Brain (organoid and tissue), 16 donors: ENCODE measurements at places on chromosomes 1 and 21.

DNA sequence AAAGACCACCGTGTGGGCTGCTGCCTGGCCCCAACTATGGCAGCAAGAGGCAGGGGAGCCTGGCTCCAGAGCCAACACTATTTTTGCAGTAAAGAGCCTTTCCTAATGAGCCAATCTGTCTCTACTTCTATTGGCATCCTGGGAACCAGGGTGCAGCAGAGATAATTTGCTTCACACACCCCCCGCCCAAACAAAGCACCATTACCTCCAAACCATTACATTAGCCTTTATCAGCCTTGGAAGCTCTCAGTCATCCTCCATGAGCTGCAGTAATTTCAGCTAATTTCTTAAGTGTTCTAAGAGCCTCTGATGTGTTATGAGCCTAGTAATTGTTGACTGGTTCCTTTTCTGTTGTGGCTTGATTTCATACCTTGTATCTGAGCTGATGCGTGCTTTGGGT is 21.6 kb downstream of the ARMH1 start:
- no peak for DNase-seq

DNA sequence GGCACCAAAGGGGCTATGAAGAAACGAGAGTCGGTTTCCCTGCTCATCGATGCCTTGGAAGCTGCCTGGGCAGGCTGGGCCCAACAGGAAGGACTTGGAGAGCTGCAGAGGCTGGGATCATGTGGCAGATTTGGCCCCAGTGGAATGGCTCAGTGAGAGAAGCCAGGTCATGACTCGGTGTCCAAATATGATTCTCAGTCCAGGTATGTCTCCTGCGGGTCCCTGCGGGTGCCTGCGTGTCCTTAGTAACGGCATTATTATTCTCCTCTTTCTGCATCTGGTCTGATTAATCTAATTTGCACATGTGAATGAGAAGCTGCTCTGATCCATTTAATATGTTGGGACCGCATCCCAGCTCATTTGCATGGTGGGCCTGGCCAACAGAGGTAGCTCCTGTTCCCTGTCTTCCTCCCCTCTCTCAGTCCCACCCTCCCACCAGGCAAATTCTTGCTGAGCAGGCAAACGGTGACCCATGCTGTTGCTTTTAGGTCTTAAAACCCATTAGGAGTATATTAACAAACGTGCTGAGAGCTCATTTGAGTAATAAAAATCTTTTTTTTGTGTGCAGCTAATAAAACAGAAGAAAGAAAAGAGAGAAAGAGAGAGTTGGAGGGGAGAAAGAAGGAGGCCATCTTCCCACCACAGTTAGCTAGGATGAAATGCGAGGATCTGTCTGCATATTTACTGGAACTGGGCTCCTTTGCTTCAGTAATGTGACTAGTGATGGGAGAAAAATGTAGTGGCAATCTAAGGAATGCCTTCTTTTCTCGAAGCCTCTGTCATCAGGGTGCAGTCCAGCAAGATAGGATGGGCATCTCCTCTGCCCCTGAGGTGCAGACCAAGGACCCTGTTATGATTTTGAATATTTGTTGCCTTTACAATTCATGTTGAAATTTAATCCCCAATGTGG is 133.5 kb downstream of the HMGB4 start:
- DNase-seq, result peak; percentile 79

- DNase-seq, result no peak
Observed at GRCh38 chr1:198220428-198220827, 63.6 kb downstream of the NEK7 start.

GRCh38 chr1:244065063-244065793 is 14.1 kb downstream of the ZBTB18 start:
- DNase-seq, result peak; percentile 53

DNA sequence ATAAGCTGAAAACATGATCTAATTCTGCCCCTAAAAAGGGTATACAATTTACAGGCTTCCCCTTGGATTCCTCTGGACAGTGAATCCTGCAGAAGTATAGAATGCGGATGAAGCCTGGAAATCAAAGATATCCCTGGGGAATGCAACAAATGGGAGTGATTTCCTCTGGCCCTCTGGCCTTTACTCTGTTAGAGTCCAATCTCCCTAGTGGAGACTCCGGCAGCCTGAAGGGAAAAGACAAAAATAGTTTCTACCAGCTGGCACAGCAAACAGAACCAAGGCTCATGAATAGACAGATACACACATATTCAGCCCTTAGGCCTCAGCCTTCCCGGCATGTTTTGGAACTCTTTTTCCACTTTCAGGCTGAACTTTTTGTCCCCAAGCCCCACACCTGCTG is 3.9 kb upstream of the LRRC52 start:
- no peak for DNase-seq

DNA sequence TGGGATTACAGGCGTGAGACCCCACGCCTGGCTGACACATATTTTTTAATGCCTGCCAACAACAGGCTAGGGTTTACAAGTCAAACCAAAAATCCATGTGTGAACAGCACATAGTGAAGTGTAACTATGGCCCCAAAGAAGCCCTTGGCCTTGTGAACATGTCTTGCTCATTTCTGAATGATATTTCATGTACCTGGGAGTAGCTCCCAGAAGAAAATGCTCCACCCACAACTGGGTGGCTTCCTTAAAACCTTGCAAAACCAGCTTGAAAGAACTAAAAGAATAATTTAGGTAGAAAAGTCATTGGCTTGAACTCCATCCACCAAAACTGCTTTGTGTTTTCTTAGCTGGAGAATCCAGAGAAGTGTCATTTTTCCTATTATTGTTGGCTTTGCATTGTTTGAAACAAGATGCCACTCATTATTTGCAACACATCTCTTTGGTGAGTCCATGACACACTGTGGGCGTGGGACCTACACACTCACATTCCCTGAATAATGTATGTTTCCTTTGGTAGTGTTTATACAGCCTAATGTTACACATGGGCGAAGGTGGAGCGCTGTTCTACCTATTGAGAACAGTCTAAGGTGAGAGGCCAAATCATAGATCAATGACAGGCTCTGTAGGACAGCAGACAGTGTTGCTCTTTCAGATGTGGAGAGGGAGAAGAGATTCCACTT is 28.5 kb upstream of the SDE2 start:
- DNase-seq, result no peak
